Cardiac fibroblast (primary cell): ENCODE measurements at places on chromosomes 1 and 21.

- DNase-seq = no peak
These were observed 99.8 kb upstream of the C1orf21 start for GRCh38 chr1:184287001-184287400.

- DNase-seq = peak; percentile 61
These were observed 3.0 kb downstream of the ATP2B4 start for GRCh38 chr1:203629507-203630082.

DNA sequence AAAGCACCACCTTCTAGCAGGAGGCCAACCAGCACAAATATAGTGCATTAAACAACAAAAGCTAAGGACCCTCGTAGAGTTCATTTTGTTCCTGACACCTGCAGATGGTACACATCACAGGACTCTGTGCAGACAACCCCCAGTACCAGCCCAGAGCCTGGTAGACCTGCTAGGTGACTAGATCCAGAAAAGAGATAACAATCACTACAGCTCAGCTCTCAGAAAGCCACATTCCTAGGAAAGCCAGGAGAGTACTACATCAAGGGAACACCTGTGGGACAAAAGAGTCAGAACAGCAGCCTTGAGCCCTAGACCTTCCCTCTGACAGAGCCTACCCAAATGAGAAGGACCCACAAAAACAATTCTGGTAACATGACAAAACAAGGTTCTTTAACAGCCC lies 344.7 kb upstream of the PTBP2 start:
- no peak for DNase-seq

DNA sequence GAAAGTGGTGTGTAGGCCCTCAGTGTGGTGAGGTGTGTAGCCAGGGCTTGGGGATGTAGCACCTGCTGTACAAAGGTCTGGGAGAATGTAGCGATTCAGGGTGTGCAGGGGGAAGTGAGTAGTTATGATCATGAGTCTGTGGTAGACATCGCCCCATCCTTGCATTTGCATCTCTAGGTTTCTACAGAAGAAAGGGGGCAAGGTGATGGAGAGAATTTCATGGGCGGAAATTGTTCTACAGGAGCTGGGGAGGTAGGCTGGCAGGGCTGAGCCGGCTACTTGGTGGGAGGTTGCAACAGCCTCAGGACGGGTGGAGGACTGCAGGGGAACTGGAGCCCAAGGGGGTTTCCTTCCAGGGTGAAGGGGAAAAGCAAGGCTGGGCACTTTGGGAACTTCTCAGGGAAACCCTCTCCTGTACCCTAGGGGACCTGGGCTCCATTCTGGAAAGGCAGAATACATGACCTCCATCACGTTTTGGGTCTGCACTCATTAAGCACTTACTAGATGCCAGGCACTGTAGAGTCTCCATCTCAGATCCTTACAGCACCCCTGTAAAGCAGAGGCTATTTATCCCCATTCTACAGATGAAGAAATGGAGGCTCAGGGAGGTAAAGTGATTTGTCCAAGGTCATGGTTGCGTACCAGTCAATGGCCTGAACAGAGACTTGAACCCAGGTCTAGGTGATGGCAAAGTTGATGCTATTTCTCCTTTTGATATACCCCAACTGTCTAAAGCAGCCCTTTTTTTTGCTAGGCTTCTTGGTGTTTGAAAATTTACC lies 14.5 kb upstream of the TNFRSF1B start:
- DNase-seq = no peak

DNA sequence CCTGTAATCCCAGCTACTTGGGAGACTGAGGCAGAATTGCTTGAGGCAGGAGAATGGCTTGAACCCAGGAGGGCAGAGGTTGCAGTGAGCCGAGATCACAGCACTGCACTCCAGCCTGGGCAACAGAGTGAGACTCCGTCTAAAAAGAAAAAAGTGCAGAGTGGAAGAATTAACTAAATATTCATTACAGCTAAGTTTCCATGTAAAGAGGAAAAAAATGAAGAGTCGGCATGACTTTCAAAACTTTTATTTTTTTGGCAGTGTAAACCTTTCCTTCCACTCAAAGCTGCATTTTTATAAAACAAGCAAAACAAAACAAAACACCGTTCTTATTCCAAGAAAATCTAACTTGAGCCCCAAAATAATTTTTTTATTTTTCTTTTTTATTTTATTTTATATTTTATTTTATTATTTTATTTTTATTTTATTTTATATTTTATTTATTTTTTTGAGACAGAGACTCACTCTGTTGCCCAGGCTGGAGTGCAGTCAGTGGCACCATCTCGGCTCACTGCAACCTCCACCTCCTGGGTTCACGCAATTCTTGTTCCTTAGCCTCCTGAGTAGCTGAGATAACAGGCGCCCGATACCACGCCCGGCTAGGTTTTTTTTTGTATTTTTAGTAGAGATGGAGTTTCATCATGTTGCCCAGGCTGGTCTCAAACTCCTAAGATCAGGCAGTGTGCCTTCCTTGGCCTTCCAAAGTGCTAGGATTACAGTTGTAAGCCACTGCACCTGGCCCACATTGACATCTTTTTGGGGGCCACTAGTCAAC lies 62.9 kb downstream of the PACC1 start:
- DNase-seq = no peak

- peak; percentile 54 for DNase-seq
These were observed 127.6 kb upstream of the CTTNBP2NL start for GRCh38 chr1:112268408-112268807.

DNA sequence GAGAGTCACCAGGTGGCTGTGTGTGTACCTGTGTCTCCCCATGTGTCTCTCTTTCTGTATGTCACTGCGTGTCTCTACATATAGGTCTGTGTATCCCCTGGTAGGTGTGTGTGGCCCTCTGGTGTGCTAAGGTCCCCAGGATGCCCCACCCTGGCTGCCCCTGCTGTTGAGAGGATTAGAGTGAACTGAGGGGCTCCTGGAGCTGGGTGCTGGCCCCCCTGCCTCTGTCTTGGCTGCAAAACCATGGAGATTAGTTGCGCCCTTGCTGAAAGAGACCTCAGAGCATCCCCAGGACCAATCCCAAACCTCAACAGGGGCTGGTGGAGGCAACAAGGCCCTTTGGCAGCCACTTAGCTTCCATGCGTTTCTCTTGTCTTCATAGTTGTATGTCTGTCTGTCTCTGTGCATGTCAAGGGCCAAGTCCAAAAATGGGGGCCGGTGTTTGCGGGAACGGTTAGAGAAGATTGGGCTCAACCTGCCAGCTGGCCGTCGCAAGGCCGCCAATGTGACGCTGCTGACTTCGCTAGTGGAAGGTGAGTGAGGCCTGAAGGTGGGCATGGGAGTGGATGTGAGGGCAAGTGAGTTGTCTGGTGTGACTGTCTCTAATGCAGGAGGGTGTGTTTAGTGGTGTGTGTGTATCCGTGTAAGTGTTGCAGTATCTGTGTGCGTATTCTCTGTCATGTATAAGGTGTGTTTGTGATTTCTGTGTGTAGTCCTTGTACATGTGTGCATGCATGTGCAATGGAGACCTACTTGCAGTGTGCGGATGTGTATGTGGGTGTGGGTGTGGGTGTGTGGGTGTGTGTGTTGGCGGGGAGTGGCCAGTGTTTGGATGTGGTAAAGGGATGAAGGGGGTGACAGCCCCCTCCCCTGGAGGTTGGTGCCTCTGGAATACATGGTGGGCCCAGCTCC lies 16.7 kb downstream of the TFAP2E start:
- no peak for DNase-seq

DNA sequence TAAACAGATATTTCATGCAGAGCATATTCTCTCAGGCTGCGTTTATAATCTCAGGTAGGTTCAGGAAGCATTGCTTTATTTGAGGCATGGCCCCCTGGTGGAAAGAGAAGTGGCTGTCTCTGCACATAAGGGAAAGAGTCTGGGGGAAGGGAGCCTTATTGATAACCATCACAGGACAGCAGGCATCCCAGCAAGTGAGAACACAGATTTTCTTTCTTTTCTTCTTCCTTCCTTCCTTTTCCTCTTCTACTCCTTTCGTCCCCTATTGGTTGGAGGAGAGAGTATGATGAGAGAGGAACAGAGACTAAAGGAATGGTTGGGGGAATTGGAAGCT lies 21.9 kb downstream of the TSNAX start:
- DNase-seq = no peak

DNA sequence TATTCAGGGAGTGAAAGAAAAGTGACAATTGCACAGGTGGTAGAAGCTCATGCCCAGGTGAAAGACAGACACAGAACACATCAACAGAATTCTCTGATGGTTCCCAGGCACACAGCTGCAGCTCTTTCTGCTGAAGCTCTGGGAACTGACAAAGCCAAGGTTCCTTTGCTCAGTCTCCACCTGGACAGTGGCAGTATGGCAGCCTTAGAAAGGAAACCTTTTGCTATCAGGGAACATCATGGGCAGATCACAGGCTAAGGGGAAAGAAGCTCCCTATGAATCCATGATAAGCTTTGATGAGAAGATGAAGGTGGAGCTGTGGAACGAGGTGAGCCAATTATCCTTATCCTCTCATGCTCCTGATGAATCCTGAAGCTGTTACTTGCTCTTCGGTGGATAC lies 1.2 kb downstream of the SPRR2B start:
- no peak for DNase-seq

DNA sequence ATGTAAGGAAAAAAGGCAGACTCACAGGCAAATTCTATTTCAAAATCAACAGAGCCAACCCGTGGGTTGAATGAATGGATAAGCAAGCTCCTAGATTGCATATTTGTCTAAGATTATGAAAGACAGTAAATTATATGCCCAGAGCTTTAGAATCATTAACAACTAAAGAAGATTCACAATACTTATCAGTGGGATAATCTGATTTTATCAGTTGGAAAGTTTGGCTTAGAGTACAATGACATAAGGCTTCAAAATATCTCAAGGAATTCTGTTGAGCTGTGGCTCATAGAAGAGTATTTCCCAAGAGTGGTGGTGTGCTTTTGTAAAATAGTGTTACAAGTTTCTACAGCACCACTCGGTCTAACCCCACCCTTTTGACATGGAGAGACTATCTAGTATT lies 85.5 kb downstream of the ADAMTS1 start:
- DNase-seq = no peak

- DNase-seq = peak; percentile 38
These were observed 675.5 kb upstream of the CXADR start for GRCh38 chr21:16837321-16837720.

DNA sequence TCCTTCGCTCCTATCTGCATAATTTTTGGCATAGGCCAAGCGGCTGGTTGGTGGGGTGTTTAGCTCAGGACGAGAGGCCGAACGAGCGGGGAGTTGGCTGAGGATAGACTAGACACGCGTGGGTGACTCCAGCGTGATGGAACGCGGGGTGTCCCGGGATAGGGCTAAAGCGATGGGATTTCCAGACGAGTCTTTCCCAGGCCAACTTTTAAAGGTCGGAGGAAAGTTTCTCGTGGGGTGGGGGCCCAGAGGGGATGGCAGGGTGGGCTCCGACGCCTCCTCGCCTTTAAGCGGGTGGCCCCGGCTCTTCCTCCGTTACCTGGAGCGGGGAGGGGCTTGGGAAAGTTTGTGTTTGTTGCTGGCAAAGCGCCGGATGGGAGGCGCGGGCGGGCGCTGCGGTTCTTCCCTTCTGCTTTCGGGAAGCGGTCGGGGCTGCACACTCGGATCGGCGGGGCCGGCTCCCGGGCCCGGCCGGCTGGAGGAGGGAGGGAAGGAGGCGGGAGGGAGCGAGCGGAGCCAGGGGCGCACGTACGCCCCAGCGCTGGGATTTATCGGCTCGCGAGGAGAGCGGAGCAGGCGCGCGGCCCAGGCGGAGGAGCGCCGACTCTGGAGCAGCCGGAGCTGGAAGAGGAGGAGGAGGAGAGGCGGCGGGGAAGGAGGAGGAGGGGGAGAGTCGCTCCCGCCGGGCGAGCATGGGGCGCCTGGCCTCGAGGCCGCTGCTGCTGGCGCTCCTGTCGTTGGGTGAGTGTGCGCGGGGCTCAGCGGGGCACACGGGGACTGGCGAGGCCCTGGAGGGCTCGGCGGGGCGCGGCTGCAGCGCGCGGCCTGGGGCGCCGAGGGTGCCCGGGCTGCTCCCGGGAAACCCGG lies at the start of gene PTGFRN:
TSS of gene PTGFRN (plus strand) at position 405 of the 867 bp plus-strand sequence. CDS start at position 693, 288 bp downstream.
- peak; percentile 85 for DNase-seq

GRCh38 chr1:101004061-101004460 lies 21.5 kb downstream of the DPH5 start:
- DNase-seq = peak; percentile 59

DNA sequence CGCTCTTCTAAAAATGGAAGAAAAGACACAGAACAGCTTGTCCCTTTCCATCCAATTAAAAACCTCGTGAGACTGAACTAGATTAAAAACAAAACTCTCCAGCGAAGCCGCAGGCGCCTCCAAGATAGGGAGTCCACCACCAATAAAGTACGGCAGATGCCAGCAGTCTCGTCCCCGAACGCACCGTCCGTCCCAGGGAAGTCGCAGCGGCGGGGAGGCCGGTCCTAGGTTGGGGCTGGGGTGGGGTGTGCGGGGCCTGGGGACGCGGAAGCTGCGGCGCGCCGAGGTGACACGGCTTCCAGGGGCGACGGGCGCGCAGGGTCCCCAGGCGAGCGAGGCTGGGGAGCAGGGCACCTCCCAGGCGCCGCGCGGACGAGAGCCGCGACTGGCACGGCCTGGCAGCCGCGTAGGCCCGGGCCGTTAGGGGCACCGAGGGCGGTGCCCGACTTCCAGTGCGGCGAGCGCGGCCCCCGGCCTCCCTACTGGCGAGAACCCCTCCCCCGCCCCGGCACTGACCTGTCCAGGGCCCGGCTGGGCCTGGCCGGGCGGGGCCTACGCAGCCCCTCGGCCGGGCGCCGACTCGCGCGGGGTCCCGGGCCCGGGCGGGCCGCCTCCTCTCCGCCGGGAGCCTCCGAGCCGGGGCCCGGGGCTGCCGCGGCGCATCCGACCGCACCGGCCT lies 28.3 kb upstream of the A3GALT2 start:
- DNase-seq = no peak

GRCh38 chr1:56329970-56330369 lies 249.4 kb downstream of the PLPP3 start:
- DNase-seq = no peak

DNA sequence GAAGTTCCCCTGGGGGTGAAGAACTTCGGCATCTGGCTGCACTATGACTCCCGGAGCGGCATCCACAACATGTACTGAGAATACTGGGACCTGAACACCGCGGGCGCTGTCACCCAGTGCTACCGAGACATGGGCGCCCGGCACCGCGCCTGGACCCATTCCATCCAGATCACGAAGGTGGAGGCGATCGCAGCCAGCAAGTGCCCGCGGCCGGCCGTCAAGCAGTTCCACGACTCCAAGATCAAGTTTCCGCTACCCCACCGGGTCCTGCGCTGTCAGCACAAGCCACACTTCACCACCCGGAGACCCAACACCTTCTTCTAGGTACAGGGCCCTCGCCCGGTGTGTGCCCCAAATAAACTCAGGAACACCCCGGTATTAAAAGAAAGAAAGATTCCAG lies 22.0 kb upstream of the SLC9A1 start:
- no peak for DNase-seq

DNA sequence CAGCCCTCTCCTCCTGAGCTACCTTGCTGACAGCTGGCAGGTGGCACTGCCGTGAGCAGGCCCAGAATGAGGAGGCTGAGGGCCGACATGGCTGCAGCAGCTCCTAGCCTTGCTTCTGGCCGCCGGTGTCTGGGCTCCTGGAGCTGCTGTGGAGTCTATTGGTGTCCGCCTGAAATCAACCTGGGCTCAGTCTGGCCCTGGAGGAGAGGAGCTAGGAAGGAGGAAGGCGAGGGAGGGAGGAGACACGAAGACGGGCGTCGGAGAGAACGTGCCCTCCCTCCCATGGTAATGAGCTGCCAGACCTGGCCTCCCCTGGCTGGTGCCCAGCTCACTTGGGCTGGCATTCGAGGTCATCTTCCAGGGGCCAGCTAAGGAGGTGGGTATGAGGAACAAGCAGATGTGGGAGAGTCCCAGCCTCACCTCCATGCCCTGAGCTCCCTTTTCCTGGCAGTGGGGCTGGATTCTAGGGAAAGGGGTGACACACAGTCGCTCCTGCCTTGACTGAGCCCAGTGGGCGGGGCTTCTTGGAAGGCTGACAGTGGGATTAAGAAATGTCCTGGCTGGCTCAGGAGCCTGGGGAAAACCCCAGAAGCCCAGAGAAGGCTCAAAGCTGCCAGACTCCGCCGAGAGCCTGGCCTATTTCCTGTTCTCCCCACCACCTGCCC lies at the start of gene PDZK1IP1:
TSS of gene PDZK1IP1 (minus strand) at position 193 of the 665 bp plus-strand sequence. CDS start at position 89, 104 bp downstream.
- peak; percentile 93 for DNase-seq
